ENCODE measurements at places on chromosomes 5 and 9.

GRCh38 chr9:70964861-70965260 lies 156.6 kb downstream of the TRPM3 start:
- DNase-seq = no peak

DNA sequence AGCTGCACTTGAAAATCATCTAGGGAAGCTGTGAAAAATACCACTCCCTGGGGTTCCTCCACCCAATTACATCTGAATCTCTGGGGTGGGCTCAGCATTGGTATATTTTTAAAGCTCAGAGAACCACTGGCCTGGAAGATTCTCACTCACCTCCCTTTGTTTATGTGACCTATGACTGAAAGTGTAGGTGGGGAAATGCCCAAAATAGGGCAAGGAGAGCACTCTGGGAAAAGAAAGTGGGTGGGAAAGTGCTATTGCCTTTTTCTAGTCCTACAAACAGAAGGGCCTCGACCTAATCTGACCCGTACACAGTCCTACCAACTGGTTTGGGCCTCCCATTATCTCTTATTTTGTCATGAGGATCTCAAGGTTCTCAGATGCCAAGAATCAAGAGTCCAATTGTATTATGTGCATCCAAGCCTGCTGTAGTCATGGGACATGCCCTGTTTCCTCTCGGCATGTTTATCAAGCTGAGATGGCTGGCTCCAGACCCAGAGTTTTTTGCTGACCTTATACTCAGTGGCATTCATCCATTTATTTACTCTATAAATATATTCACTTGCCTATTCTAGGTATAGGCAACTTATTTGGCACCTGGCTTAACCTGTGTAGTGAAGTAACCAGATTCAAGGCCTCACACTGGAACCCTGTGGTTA lies 483.7 kb downstream of the ENC1 start:
- DNase-seq = no peak

DNA sequence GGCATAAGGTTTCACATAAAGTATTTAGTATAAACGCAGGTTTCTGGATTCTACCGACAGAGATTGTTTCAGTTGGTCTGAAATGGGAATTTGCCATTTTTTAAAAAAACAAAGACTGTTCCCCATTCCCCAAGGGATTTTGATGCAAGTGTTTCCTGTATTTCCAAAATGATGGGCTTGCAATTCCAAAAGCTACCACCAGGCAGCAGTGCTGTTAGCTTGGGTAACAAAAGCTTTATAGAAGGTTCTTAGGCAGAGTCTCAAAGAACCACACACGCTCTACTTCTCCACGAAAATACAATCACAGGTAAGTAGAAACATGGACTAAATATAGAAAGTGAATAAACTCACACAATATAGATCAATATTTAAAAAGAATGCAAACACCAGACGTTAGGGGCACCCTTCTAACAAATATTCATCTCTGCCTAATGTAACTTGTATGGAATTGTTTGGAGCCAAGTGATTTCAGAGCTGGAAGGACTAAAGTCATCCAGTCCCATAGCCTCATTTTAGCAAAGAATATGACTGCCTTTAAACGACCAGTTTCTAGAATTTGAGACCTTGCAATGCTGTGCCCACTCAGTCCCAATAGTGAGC lies 154.3 kb downstream of the SPOCK1 start:
- no peak for DNase-seq

DNA sequence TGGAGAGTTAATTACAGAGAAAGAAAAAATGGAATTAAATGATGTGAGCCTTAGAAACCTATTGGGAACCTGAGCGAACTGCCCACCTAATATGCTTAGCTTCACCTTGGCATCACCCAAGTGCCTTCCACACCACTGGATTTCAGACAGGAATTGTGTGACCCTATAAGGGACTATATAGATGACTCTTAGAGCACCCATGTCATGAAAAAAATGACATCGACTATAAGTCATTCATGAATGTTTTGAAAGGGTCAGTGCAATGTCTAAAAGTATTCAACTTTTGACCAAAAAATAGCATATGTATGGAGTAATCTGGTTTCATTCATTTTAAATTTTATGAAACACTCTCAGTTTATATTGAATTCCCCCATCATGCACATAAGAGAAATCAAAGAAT lies 81.6 kb upstream of the PRRC1 start:
- DNase-seq = no peak

GRCh38 chr5:160769301-160769700 lies 82.7 kb downstream of the ATP10B start:
- DNase-seq = no peak

DNA sequence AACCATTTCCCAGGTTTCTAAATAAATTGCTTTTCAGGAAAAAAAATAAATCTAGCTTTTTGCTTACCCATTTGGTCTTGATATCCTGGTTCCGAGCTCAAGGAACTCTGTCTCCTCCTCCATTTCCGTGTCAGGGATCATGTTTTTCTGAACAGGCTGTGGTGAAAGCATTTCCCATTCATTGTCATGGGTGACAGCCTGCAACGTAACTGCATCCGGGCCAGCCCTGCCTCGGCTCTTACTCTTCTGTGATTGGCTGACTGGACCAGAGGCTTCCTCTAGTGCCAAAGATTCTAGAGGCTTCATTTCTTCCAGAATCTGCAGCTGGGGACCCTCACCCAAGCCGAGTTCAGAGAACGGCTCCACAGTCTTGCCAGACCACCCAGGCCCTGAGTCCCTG lies 61.0 kb upstream of the PCA3 start:
- no peak for DNase-seq

- no peak for DNase-seq
These were observed 162.6 kb upstream of the PPP1R2B start for GRCh38 chr5:156687514-156687913.

GRCh38 chr5:159978358-159978757 lies 30.6 kb upstream of the TTC1 start:
- no peak for DNase-seq

DNA sequence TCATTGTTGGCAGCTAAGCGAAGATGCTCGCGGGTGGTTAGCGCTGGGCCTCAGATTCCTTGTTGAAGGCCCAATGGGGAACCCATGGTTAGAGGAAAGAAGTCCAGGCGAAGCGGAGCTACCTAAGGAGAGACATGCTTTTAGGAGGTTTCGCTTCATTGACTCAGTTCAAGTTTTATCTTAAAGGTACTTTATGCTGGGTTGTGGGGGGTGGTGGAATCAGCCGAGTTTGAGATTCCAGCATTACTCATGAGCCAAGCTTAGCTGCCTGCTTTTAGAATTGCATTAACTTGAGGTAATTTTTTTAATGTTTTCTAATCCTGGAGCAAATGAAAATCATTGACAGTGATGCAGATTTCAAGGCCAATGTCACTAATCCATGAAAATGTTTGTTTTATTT lies 16.1 kb downstream of the MEGF10 start:
- DNase-seq = no peak

- no peak for DNase-seq
These were observed 426.3 kb upstream of the FAM174A start for GRCh38 chr5:100108883-100109282.

DNA sequence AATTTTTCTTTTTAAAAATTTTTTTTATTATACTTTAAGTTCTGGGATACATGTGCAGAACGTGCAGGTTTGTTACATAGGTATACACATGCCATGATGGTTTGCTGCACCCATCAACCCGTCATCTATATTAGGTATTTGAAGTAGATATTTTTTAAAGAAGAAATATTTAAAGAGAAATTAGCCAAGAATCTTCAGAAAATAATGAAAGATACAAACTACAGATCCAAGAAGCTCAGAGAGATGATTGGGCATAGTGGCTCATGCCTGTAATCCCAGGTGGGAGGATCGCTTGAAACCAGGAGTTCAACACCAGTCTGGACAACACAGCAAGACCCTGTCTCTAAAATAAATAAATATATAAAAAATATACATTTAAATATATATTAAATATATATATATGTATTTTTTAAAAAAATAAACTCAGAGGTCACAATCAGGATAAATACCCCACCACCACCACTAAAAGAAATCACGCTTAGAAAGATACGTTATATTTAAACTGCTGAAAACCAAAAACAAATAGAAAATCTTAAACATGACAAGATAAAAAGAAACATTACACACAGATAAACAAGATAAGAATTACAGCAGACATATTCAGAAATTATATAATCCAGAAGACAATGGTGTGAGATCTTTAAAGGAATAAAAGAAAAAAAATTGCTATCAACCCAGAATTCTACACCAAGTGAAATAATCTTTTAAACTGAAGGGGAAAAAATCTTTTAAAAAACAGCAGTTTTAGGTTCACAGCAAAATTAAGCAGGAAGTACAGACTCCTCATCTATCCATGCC lies 57.5 kb downstream of the CSF2 start:
- no peak for DNase-seq

- DNase-seq = no peak
These were observed 19.6 kb upstream of the ENC1 start for GRCh38 chr5:74660140-74660539.

- DNase-seq = no peak
These were observed 27.2 kb downstream of the SLC35A4 start for GRCh38 chr5:140591747-140592372.

DNA sequence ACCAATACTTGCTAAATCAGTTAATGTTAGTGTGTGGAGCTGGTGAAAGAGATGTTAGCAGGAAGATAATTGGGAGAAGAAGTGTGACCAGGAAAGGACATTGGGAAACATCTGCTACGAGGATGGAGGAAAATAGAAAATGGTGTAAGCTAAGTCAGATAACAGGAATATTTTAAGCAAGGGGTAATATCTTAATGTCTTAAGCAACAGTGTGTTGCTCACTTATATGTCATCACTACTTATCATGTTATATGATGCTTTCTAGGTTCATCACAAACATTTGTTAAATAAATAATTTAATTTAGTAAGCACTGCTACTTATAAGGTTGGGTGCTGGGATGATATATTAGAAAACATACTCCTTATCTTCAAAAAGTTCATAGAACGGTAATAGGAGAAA lies 326.1 kb downstream of the EDIL3 start:
- DNase-seq = no peak

DNA sequence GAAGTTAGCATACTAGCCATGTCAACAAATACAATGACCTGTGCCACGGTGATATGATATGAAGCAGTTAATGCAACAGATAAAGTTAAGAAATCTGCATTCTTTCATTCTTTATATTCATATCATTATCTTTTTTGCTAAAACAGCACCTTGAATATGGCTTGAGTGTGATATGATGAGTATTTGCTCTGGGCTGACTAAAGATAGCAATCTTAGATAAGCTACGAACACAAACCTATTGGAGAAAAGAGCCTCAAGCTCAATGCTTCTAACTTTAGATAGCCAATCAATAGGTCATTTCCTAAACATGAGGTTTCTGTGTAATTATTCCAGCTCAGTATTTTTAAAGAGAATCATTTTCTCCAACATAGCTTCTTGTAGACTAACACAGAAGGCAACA lies 61.7 kb downstream of the NR2F1 start:
- no peak for DNase-seq

DNA sequence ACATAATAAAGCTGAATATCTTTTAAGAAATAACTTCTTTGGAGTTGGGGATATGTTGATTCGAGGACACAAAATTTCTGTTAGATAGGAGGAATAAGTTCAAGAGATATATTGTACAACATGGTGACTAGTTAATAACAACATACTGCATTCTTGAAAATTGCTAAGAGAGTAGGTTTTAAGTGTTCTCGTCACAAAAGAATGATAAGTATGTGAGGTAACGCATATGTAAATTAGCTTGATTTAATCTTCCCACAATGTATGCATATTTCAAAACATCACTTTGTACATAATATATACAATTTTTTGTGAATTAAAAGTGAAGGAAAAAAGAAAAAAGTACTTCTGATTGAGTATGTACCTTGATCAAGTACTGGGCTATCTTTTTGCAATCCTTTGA lies 428.0 kb upstream of the TRPC7 start:
- DNase-seq = no peak

DNA sequence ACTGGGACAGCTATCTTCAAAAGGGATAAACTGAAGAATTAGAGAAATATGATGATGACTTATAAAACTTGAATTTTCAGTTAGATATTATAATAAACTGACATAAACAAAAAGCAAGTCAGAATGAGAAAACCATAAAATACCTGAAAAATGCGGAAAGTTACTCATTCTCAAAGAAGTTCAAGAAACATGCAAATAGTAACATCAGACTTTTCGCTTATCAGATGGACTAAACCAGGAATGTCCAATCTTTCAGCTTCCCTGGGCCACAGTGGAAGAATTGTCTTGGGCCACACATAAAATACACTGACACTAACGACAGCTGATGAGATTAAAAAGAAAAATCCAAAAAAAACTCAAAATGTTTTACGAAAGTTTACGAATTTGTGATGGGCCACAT lies 53.9 kb downstream of the DROSHA start:
- DNase-seq = no peak

- no peak for DNase-seq
These were observed 191.4 kb downstream of the MTRR start for GRCh38 chr5:8060235-8060952.

DNA sequence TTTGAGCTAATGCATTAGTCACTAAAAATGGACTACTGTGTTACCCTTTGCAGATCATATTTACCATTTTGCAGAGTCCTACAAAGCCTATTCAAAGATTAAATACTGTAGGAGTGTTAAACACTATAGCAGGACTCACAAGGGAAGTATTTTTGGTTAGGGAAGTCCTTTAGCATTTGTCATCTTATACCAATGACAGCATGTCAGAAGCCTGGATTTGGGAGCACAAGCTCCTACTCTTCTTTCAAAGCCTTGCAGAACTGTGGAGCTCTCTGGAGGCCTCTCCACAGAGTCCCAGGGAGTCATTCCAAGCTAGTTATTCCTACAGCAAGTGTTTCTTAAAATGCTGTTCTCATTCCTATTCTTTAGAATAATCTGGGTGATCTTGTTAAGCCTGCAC lies 288.8 kb downstream of the PIK3R1 start:
- DNase-seq = no peak

- no peak for DNase-seq
These were observed 10.0 kb upstream of the STRBP start for GRCh38 chr9:123278361-123278760.

DNA sequence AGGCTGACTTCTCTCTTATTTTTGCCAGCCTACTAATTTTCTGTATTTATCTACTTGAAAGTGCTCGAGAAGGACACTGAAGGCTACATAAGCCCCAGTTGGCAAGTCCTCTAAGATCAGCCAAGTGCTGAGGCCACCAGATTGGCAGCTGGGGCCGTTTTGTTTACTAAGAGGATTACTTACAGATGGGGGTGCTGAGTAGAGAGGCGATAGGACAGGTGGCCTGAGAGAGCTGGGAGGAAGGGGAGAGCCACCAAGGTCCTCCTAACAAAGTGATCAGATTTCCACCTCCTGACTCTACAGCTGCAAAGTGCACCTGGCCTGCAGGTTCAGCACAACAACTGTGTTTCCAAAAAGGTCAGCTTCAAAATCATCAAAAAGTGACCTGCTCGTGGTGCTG lies 32.9 kb downstream of the FRMD3 start:
- no peak for DNase-seq
